ENCODE measurements at places on chromosomes 11 and 22.

- no peak for DNase-seq
Measured at GRCh38 chr11:11036848-11037732, 179.2 kb upstream of the ZBED5 start.

GRCh38 chr22:36659762-36660509 lies 43.6 kb downstream of the CACNG2 start:
- peak; percentile 10 for DNase-seq

DNA sequence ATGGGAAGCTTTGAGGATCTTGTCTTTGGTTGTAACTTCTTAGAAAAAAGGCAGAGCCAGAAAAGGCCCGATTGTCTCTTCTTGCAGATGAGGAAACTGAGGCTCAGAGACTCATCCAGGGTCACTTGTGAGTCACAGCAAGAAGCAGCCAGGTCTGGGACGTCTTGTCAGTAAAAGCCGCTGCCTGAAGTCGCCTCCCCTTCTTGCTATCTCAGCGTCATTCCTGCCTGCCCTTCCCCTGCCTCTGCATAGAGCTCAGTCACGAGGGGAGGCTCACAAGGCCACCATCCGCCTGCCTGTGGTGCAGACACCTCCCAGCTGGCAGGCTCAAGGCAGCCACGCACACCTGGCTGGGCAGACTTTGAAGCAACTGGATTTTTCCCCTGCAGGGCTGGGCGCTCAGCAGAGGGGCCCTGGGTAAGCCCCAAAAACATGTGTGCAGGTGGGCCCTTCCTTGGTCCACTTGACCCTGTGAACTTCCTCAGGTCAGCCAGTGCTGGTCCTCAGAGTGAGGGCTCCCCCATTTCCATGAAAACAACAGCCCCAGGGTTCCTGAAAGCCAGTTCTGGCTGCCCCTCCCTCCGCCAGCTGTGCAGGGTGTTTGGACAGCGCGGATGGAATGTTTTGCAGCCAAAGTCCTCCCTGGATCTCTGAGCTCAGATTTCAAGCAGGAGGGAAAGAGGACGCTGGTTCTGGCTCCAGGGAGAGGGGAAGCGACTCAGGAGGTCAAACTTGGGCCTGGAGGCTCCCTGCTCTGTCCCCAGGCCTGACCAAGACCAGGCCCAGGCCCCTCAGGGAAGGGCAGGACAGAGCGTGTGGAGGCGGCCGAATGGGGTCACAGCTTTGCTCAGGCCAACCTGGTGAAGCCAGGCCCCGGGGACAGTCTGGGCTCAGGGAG lies 6.0 kb upstream of the RAB3IL1 start:
- no peak for DNase-seq

DNA sequence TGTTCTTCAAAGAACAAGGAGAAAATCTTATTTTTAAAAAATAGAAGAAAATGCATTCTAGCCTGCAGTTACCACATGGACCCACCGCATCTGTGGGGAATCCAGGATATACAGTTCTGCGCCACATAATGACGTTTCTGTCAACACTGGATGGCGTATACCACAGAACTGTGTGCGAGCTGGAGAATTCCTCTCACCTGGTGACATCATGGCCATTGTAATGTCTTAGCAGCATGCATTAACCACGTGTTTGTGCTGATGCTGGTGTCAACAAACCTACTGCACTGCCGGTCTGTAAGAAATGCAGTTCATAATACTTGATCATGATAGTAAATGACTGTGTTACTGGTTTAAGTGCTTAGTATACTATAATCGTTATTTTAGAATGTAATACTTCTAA lies 174.7 kb downstream of the TBC1D22A start:
- DNase-seq, result no peak

DNA sequence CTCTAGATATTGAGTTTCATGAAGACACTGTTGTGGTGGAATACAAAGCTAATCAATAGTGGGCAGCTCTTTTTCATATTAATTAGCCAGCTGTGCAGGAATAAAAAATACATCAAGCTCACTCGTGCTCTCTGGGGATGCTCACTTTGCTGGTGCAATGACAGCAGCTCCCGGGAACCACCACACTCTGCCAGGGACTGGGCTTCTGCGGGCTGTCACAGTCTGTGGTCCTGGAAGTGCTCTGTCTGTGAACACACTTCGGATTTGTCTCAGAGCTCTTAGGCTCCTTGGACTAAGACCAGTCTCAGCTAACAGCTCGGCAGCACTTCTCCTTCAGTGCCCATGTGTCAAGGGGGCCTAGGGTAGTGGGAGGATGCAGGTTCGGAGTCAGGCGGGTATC lies 393.5 kb downstream of the TENM4 start:
- DNase-seq, result no peak

- peak; percentile 72 for DNase-seq
Measured at GRCh38 chr11:133966921-133967598, 10.3 kb upstream of the IGSF9B start.

GRCh38 chr22:35288116-35288515 lies 11.6 kb upstream of the TOM1 start:
- no peak for DNase-seq
